Tibial artery (tissue), 4 donors: ENCODE measurements at places on chromosomes 3 and 15.

- peak; percentile 67 for DNase-seq
Measured at GRCh38 chr3:11569156-11569741, 74.5 kb downstream of the VGLL4 start.

DNA sequence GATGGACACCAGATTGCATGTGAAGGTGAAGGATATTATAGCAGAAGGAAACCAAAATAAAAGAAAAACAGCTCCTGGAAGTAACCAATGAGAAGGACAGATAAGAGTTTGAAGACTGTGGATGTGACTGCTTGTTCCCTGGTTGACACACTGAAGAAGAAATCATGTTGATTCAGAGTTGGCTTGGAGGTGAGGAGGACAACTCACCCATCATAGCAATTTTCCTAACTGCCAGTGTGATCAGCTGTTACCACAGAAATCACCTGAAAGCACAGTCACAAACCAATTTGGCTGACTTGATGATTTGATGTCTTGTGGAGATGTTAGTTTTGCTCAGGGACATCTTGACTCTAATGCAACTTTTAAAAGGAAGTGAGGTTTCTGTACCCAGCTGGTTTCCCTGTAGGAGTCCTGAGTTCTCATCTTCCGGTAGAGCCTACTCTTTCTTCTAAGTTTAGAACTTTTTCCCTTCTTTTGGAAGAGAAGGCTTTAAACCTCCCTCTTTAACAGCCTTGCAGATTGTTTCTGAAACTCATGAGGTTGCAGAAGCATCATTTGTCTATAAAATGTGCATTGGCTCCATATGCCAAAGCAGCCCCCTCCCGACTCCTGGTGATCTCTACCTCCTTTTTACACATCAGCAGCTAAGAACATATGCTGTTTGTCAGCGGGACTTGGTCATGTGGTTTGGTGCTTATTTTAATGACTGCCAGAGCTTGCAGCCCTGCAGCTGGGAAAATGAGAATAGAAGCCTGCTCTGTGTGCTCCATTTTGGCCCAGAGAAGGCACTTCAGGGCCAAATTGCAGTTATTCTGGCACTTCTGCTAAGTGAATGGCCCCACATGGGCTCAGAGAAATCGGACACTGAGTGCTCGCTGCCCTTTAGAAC, 10.3 kb downstream of the ATG7 start:
- DNase-seq: no peak

- no peak for DNase-seq
Measured at GRCh38 chr3:197468167-197468566, 87.6 kb downstream of the BDH1 start.

DNA sequence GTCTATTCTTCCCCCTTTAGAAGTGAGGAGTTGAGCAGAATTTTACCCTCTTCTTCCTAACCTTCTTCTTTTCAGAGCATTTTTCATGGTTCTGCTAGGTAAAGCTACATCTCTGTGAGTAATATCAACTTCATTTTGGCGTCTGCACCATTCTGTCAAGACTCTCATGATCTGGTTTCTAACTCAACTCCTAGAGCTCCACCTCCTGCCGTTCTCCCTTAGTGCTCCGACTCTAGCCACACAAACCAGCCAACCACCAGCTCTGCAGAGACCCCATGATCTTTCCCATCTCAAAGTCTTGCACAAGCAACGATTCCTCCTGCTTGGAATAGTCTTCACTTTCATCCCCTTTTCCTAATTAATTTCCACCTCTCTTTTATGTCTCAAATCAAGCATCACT, 193.9 kb upstream of the TMC3 start:
- DNase-seq: no peak

- DNase-seq: no peak
Measured at GRCh38 chr15:76377217-76377616, 40.6 kb downstream of the ISL2 start.

- DNase-seq: no peak
Measured at GRCh38 chr3:111812701-111813100, 46.4 kb upstream of the PHLDB2 start.

DNA sequence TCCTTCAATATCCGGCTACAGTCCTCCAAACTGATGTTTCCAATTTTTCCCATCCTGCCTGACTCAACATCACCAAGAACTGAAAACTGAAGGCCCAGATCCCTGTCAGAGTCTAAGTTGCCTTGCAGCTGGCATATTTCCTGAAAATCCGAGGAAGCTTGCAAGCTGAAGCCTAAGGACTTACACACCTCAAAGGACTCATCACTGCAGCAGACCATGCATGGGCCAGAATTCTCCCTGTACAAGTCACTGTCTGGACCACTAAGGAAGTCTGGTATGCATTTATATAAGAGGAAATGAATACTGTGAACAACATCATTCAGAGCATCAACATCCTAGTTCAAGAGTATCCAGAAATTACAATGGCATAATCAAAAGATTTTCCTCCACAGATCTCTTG, 548.8 kb upstream of the MDFIC2 start:
- no peak for DNase-seq

DNA sequence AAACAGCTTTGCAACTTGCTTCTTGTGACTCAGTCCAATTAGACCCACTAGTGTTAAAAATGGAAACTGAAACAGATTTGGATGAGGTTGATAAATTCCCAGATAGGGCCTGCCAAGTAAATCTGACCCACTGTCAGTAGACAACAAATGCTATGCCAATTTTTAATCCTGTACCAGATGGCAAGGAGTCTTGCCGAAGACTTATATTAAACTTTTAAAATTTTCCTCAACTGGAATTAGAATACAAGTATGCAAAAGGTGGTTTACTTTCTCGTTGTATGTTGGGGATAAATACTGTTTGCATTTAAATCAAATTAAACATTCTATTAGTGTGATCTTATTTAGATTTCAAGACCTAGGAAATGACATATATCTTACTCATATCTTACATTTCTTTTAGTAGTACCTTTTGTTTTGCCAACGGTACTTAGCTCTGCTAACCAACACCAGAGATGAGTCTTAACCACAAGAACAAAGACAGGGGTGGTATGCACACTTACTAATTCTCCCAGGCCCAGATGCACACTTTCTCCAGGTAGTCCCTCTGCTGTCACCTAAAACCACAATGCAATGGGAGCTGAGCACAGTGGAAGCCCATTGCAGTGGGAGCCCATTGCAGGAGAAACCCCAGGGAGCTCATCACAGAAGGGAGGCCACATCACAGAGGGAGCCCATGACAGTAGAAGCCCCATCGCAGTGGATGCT, 77.8 kb downstream of the WWTR1 start:
- DNase-seq: no peak
